GM13977 (cell line): ENCODE measurements at places on chromosomes 6 and 20.

DNA sequence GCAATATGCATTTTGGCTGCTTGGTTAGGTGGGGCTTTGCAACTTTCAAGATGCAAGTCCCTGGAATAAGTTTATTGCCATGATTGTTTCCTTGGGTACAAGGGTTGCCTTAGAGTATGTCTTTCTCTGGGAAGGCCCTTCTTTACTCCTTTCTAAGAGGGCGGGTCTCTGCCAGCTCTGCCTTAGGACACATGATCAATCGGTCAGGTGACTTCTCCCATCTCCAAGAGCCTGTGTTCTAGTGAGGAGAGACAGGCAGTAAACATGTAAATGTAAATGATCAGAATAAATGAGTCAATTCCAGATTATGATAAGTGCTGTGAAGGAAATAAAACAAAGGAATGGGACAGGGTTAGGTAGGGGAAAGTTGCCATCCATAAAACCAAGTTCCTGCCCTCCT is 43.2 kb upstream of the BCAS1 start:
- no peak for DNase-seq

- no peak for DNase-seq
Observed at GRCh38 chr20:24738058-24738775, 210.9 kb upstream of the CST7 start.

DNA sequence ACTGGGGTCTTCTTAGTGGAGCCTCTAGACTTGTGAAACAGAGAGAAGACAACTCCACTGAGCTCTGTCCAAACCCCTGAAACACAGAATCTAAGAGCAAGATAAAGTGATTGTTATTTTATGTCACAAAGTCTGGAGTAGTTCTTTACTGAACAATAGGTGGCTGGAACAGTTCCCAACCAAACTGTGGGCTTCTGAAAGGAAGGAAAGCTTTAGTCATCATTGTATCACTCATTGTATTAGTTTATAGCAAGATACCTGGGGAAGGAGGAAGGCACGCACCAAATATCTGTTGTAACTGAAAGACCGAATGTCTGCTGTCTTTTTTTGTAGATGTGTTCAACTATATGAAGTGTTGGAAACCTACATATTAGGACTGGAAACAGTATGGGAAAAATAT is 284.9 kb upstream of the TBX18 start:
- DNase-seq: no peak

DNA sequence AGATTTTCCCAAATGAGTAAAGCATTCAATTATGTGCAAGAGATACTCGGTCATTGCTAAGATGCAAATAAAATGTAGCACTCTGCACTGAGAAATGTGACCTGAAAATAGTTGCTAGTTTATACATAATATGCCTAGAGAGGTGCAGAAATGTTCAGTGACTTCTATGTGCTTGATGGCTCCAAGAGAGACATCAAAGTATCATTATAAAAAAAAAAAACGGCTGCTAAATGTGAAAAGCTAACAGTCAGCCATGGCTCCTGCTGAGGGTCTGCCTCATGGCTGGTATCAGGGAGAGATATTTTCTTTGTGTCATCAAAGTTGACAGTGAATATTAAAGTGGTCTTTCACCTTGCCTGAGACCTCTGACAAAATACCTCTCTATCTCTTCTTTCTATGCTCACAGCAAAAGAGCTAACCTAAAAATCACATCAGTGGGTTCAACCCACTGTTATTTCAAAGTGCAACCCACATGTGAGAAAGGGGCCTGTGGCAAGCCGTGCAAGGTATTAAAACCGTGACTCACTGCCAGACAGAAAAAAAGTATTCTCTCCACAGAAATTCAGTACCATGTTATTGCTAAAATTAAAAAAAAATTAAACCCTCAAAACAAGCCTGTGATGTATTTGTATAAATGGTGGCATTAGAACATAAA is 259.0 kb downstream of the HIVEP2 start:
- DNase-seq: no peak

- DNase-seq: no peak
Observed at GRCh38 chr20:36988494-36988966, 37.0 kb upstream of the SAMHD1 start.
